Activated naive CD8-positive, alpha-beta T cell treated with anti-CD3 and anti-CD28 coated beads, Interleukin-2, amount 10 ng/mL, durations not matched to agents 7 days and 5 days (primary cell): ENCODE measurements at places on chromosomes 4 and X. TPM values are rescaled to one million over a fixed set of nuclear protein-coding genes. Genes with fewer than 3 reads are reported as not detected.

DNA sequence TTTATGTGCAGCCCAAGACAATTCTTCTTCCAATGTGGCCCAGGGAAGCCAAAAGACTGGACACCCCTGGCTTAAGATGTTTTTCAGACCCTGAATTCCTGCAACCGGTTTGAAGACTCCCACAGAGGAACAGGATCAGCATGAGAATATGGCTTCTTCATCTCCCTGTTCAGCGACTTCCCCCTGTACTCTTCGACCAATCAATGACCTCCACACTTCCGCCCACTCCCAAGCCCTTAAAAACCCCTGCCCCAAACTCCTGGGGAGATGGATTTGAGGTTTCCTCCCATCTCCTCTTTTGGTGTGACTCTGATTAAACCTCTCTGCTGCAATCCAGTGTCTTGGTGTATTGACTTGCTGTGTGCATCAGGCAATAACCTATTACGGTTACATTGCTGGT lies 344.4 kb downstream of the NR3C2 start:
- no peaks in the 10 kb centered on the region for H3K27me3 ChIP-seq
- H3K4me1 ChIP-seq: peaks cover 2% of the 10 kb centered on the region
- H3K27ac ChIP-seq: no peak overlapping the region
- no peak for DNase-seq
- H3K36me3 ChIP-seq: peaks cover 9% of the 10 kb centered on the region

DNA sequence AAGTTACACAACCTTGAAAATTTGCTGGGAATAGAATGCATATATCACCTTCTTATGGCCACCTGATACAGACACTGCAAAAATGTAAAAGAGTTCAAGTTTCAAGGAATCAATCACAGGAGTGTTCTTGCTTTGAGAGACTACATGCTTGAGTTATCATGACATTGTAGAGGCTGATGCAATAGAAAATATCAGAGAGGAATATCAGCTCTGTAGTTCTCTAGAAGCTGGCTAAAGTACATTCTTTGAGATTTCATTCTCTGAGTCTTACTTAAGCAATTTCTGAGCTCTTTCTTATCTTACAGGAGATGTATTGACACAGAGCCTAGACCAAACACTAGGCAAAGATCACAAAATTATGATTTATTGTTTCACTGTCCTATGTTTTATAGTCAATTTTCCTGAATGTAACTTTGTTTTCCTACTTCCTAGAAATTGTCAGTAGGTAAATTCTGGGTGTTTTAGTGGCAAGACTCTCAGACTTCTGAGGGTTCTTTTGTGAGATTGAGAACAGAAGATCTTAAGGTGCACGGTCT lies 152.1 kb upstream of the HPGD start:
- H3K4me1 ChIP-seq: no peaks in the 10 kb centered on the region
- DNase-seq: no peak
- H3K27ac ChIP-seq: no peak overlapping the region
- H3K4me3 ChIP-seq: no peak overlapping the region

- H3K27me3 ChIP-seq: peaks cover 26% of the 10 kb centered on the region
- DNase-seq: no peak
- no peak overlapping the region for H3K27ac ChIP-seq
- no peaks in the 10 kb centered on the region for H3K4me1 ChIP-seq
Observed at GRCh38 chr4:99790796-99791617, 25.6 kb upstream of the DAPP1 start.

DNA sequence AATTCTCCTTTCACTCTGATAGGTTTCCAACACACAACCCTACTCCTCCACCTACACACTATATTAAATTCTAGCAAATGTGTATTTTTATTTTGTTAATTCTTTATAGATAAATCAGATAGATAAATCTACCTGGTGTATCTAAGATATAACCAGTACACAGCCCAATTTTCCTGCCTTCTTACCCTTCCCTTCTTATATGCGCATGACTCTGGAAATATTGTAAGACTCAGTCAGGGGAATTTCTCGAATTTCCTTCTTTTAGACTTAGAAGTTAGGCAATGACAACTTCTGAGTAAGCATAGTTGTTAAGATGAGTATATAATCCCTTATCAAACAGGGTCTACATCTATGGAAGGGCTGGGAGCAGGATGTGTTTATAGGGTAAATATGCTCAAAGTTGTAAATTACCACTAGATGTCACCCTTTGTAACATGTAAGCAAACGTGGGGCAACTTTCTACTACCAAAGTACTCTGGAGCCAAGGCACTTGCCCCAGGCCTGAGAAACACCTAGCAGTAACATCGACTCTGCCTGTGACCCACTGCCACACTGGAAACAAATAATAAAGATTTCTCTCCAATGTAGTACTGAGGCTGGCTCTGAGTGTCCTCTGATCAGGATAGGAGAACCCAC lies 444.7 kb downstream of the IQCM start:
- no peaks in the 10 kb centered on the region for H3K27me3 ChIP-seq
- H3K27ac ChIP-seq: no peak overlapping the region
- H3K4me1 ChIP-seq: no peaks in the 10 kb centered on the region
- no peak overlapping the region for H3K4me3 ChIP-seq
- H3K36me3 ChIP-seq: no peaks in the 10 kb centered on the region

- no peak for DNase-seq
- no peaks in the 10 kb centered on the region for H3K4me1 ChIP-seq
- no peaks in the 10 kb centered on the region for H3K27me3 ChIP-seq
- no peak overlapping the region for H3K27ac ChIP-seq
- no peak overlapping the region for H3K4me3 ChIP-seq
Observed at GRCh38 chr4:31234494-31234893, 514.3 kb downstream of the PCDH7 start.

- H3K27ac ChIP-seq: no peak overlapping the region
- H3K36me3 ChIP-seq: no peaks in the 10 kb centered on the region
- no peaks in the 10 kb centered on the region for H3K27me3 ChIP-seq
- no peak overlapping the region for H3K4me3 ChIP-seq
- DNase-seq: peak; percentile 31
Observed at GRCh38 chr4:53804719-53805118, 213.4 kb upstream of the LNX1 start.

GRCh38 chr4:47187608-47188007 lies 156.2 kb downstream of the GABRB1 start:
- no peak overlapping the region for H3K4me3 ChIP-seq
- H3K27me3 ChIP-seq: no peaks in the 10 kb centered on the region
- no peaks in the 10 kb centered on the region for H3K36me3 ChIP-seq

SSX4 gene
- total RNA-seq: not detected

DNA sequence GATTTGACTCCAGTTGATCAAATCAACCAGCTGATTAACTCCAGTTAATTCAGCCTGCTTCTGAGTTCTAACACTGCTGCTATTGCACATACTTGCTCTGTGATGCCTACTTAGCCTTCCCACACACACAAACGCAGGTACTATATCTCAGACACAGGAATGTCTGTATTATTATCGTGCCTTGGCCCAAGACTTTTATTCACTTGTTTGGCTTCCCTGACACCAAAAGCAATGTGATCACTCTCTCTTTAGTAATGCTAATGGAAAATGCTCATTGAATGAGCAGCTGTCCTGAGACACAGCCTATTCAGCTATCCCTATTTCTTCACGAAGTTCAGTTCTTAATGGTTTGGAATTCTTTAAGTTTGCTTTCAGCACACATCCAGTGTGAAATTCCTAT lies 356.4 kb upstream of the CXorf51A start:
- no peaks in the 10 kb centered on the region for H3K27me3 ChIP-seq
- no peak for DNase-seq
- H3K4me3 ChIP-seq: no peak overlapping the region
- H3K27ac ChIP-seq: no peak overlapping the region
- no peaks in the 10 kb centered on the region for H3K4me1 ChIP-seq

ANXA10 gene
- not detected for total RNA-seq

SHROOM2 gene
- not detected for total RNA-seq

SSX3 gene
- total RNA-seq: not detected

TNIP3 gene
- 3.0 TPM for total RNA-seq

DNA sequence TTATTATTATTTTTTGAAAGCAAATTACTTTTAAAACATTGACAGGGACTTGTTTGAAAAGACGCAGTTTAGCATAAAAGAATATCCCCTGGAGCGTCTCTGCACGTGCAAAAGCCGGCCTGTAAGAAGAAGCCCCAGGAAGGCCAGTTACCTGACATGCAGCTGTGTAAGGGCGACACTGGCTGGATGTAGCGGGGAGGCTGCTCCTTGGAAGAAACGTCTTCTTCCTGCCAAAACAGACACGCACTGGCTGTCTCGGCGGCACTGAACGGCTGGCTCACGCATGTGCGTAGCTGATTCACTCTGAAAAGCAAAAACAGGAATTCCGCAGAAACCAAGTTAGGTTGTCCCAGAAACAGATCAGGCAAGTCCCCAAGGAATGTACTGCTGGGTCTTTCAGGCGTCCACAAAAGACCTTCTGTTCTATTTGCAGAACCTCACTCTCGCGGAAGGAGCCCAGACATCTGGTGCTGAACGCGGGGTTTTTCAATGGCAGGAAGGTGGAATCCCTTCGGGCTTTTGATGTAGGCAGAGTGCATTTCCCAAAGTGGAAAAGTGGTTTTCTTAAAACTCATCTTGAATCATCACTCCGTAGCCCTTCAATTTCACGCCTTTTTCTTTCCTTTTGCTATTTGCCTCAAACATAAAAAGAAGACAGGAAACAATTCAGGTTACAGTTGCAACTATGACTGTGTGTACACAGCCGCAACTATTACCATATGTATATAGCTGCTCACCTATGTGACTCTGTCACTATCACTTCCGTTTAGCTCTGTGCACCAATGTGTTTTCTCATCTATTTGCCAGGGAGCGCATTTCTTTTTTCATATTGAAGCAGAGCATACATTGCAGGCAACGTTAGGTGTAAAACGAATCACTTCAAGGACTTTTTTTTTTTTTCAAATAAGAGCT lies 38.1 kb upstream of the ARSH start:
- H3K36me3 ChIP-seq: no peaks in the 10 kb centered on the region
- H3K27me3 ChIP-seq: no peaks in the 10 kb centered on the region
- peaks cover 1% of the 10 kb centered on the region for H3K4me1 ChIP-seq
- DNase-seq: peak; percentile 22

DNA sequence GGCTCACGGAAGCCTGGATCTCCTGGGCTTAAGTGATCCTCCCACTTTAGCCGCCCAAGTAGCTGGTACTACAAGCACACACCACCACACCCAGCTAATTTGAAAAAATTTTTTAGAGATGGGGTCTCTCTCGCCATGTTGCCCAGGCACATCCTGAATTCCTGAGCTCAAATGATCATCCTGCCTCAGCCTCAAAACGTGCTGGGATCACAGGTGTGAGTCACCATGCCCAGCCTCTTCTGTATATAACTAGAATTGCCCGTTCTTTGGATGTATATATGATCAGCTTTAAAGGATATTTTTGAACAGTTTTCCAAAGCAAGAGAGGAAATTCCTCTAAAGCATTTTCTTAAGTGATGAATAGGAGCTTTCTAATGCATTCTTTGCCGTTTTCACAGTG lies 22.7 kb downstream of the ZFP42 start:
- no peaks in the 10 kb centered on the region for H3K27me3 ChIP-seq
- H3K4me1 ChIP-seq: no peaks in the 10 kb centered on the region
- no peak overlapping the region for H3K4me3 ChIP-seq
- no peaks in the 10 kb centered on the region for H3K36me3 ChIP-seq
- H3K27ac ChIP-seq: no peak overlapping the region

DNA sequence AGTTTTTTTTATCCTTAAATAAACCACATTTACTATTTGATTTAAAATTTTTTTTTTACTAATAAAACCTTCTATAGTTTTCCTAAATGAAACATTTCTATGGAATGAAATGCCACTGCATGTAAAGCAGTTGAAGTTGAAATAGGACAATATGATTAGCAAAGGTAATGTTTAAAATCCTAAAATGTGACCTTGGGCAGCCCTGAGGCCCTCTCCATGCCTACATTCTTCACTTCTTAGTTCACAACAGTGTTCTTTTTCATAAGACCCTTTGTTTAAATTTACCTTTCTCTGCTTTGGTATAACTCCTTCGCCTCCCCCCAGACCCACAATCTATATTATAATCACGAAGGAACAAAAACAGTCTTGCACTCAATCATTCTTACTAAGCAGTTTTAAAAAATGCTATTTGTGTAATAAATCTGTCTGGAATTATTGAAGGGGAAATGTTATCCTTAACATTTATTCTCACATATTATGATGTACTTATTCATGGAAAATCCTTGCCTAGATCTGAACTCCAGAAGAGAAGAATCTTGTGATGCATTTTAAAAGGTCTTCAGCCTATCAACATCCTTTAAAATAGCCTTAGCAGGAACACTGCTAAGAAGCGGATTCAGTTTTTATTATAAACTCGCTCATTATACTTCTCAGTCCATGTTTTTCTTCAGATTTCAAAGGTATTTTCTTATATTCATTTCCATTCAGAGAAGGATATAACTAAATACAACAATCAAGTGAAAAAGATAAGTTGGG lies 124.6 kb upstream of the NAP1L5 start:
- no peak overlapping the region for H3K27ac ChIP-seq
- DNase-seq: no peak
- H3K4me1 ChIP-seq: peaks cover 28% of the 10 kb centered on the region
- H3K4me3 ChIP-seq: peak overlapping the region; percentile 97

DNA sequence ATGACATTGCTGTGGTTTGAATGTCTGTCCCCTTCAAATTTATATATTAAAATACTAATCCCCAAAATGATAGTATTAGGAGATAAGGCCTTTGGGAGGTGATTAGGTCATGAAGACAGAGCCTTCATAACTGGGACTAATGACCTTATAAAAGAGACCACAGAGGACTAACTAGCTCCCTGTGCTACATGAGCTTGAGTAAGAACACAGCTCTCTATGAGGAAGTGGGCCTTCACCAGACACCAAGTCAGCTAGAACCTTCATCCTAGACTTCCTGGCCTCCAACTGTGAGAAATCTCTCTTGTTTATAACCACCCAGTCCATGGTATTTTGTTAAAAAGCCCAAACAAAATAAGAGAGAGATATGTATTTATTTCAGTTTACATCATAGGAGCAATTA lies 242.2 kb upstream of the CTSO start:
- H3K27ac ChIP-seq: no peak overlapping the region
- no peak for DNase-seq
- no peaks in the 10 kb centered on the region for H3K27me3 ChIP-seq
- no peaks in the 10 kb centered on the region for H3K4me1 ChIP-seq
- no peak overlapping the region for H3K4me3 ChIP-seq

DNA sequence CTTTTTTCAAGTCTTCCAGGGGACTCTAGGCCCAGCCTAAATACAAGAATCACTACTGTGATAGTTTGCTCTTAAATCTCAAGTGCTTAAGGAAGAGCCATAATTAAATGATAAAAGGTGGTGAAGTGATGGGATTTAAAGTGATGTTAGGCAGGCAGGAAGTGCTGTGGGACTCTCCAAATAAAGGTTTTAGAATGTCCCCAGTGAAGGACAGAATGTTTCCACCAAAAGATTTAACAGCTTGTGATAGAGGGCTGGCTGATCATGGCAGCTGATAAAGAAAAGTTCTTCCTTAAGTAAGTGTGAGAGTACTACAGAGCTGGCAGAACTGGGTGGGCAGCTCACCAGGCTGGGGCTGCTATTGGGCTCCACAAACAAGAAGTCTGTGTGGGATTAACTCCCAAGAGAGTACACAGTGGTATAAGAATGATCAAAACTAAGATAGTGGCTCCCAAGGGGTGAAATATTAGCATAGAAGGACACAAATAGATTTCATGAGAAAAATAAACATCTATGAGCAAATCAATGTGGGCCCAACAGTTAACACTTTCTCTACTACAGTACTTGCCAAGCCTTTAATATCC lies 637.2 kb upstream of the CPEB2 start:
- no peak overlapping the region for H3K27ac ChIP-seq
- H3K27me3 ChIP-seq: no peaks in the 10 kb centered on the region
- H3K4me3 ChIP-seq: no peak overlapping the region
- DNase-seq: no peak

- no peak overlapping the region for H3K27ac ChIP-seq
- DNase-seq: no peak
- no peaks in the 10 kb centered on the region for H3K27me3 ChIP-seq
- H3K36me3 ChIP-seq: peaks cover 7% of the 10 kb centered on the region
Observed at GRCh38 chr4:75745161-75745560, 20.8 kb downstream of the USO1 start.
